ENCODE measurements at places on chromosomes 11 and 22.

- peak; percentile 73 for DNase-seq
These were observed 52.5 kb upstream of the NNMT start for GRCh38 chr11:114243461-114244372.

GRCh38 chr11:94671553-94672366 is 96.4 kb upstream of the AMOTL1 start:
- no peak for DNase-seq

GRCh38 chr11:18566406-18566805 is 22.1 kb downstream of the UEVLD start:
- DNase-seq, result no peak

DNA sequence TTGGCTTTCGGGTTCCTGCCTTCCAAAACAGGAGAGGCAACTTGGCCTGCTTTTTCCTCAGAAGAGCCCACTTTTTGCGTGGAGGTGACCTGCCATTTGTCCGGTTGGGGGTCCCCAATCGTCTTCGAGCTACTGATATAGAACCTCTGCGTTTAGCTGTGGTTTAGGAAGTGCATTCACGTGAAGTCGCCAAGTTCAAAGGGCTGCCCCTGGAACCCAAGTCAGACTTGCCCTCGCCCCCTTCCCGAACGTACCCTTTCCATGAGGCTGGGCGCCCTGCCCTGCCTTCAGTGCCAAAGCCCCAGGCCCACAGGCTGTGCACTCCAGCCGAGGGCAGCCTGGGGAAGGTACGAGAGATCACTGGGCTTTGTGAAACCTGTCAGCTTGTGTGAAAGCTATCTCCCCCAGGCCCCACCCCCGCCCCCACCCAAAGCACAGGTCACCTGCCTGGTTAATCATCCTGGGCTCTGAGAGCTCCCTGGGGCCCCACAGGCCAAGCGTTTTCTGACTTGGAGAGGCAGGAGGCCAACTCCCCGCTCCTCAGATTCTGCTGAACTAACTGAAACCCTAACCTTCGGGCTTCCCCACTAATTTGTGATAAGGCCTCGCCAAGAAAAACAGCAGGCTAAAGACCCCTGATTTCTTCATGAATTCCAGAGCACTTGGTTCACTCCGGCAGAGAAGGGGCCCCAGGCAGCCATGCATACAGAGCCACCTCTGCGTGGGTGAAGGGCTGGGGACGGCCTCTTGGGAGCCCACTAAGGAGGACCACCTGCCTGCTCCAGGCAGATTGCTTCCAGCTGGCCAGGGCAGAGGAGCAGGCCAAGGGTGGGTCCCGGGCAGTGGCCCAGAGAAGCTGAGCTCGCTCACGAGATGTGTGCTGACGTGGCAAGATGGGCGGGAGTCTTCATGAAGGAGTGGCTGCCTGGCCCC is 25.8 kb upstream of the KCNQ1OT1 start:
- peak; percentile 85 for DNase-seq

GRCh38 chr11:113272927-113273615 is 41.3 kb upstream of the TTC12 start:
- DNase-seq, result no peak

Data from Right ventricle myocardium superior (tissue), 1 donor.